Frontal cortex (tissue), 4 donors: ENCODE measurements at places on chromosomes 12 and 14. TPM values are rescaled to one million over a fixed set of nuclear protein-coding genes. Genes with fewer than 3 reads are reported as not detected.

SLC25A47 gene
- not detected for total RNA-seq

DNA sequence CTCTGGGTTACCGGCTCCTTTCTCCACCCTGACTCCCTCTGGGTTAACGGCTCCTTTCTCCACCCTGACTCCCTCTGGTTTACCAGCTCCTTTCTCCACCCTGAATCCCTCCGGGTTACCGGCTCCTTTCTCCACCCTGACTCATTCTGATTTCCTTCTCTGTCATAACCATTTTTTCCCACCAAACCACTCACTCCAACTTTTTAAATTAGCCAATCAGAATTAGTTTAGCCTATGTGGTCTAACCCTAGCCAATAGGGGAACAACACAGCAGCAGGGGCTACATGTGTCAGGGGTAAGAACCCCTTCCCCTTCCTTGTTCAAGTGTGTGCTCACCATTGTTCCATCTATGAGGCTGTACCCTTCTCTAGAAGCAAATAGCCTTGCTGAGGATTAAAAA is 98.4 kb upstream of the RBM19 start:
- DNase-seq = no peak

DNA sequence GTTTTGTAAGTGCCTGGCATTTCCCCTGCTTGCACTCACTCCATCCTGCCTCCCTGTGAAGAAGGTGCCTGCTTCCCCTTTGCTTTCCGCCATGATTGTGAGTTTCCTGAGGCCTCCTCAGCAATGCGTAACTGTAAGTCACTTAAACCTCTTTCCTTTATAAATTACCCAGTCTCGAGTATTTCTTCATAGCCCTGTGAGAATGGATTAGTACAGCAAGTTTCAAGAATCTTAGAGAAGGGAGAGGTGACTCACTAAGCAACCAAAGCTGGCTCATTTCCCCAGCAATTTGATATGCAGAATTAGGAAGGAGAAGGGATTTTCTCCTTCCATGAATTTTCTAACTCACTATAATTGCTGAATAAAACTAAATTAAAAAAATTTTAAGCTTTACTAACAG is 251.0 kb upstream of the FOXG1 start:
- DNase-seq = no peak

GRCh38 chr12:128944956-128945355 is 91.7 kb downstream of the GLT1D1 start:
- DNase-seq = no peak

DPPA3 gene
- total RNA-seq = not detected

DNA sequence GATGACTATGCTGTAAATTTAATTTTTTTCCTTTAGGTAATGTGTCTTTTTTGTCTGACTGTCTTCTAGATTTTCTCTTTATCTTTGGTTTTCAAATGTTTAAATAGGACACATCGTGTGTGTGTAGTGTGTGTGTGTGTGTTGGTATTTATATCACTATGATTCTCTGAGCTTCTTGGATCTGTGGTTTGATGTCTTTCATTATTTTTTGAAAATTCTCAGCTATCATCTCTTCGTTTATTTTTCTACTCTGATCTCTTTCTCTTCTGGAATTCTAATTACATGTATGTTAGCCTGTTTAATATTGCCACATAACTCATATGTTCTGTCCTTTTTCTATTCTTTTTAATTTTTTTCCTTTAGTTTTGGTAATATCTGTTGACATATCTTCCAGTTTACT is 73.5 kb upstream of the OR10AD1 start:
- no peak for DNase-seq
